Stimulated activated CD8-positive, alpha-beta memory T cell treated with anti-CD3 and anti-CD28 coated beads, Interleukin-7, amount 100 ng/mL, for 1 hour (primary cell): ENCODE measurements at places on chromosomes 1 and 21.

- no peak for DNase-seq
Observed at GRCh38 chr1:7407980-7408770, 362.9 kb upstream of the VAMP3 start.

DNA sequence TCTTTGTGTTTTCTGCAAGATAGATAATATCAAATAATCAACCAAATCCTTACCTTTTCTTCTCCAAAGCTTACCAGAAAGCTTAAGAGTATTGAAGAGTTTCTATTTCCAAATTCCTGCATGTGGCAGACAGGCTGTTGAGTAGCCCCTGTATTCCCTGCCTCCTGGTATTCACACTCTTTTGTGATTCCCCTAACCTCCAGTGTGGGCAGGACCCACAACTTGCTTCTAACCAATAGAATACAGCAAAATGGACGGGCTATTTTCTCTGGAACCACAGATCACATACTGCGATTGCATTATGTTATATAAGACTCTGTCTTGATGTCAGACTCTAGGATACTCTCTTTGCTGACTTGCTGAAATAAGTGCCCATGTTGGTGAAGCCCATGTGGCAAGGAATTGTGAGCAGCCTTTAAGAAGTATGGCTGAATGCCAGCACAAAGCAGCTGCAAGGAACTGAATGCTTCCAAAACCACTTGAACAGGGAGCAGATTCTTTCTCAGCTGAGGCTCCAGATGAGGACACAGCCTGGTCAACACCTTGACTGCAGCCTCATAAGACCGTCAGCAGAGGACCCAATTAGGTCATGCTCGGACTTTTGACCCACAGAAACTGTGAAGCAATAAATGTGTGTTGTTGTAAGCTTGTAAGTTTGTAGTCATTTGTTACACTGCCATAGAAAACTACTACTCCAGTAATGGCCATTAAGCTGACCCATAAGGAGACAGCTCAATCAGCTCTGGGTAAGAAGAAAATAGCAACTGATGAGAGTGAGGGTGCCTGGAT lies 47.9 kb upstream of the PLXNA2 start:
- no peak for DNase-seq

- DNase-seq, result no peak
Observed at GRCh38 chr1:23930861-23931490, 17.8 kb upstream of the CNR2 start.

GRCh38 chr1:53689736-53690326 lies 49.1 kb downstream of the GLIS1 start:
- no peak for DNase-seq

GRCh38 chr1:167551362-167551761 lies 2.2 kb downstream of the CREG1 start:
- DNase-seq, result no peak
